ENCODE measurements at places on chromosomes 4 and X.

DNA sequence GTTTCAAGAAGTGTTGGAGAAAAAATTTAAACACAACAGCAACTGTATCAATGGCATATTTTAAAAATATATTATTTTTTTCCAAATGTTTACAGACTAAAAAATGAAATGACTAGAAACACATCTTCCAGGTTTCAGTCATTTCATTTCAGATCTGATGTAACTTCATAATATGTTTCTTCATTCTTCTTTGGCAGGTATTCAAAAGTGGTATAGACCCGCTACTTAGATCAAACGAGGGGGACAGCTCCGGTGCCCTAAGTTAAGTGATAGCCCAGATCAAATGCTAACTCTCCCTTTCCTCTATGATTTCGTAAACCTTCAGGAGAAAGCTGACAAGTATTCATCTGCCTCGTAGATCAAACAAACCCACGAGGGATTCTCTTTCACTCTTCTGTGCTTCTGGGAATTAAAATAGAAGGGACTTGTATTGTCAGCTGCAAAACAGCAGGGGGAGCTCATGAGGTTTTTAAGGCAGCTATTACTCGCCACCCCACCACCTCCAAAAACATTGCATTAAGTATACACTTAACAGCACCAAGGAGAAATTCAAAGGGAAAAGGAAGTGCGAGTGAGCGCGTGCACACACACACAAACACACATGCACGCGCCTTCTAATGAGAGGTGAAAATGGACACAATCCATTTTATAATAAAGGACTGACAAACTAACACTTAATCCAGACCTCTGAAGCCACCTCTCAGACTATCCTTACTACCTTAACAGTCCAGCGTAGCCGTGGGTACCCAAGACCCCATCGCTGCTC is 21.4 kb downstream of the HELT start:
- peak; percentile 20 for DNase-seq

GRCh38 chr4:148077581-148077980 is 345.7 kb downstream of the ARHGAP10 start:
- no peak for DNase-seq

DNA sequence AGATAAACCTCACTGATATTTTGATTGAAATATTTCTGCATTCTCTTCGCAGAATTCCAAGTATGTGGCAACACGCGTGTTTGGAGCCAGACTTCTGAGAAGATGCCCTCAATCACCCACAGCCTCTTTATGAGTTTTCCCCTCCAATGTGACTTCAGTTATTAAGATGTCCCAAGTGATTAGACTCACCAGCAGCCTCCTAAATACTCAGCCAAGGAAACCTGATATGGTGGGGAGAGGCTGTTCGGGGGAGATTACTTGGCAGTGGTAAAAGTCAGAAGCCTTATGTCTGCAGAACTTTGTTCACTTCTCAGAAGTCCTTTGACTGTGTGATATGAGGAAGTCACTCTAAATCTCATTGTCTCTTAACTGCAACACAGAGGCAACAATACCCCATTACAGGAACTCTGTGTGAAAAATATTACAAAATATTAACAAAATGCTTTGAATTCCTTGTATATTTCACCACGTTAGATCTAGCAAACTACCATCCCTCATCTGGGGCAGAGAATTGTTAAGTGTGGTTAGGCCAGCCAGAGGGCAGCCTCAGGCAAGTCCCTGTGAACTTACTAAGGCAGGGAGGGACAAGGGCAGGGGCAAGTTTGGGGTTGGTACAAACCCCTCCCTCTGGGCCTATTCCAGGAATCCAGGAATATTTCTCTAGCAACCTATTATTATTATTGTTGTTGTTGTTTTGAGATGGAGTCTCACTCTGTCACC is 151.4 kb upstream of the USP9X start:
- DNase-seq, result no peak

GRCh38 chrX:95903490-95903889 is 781.2 kb upstream of the DIAPH2 start:
- no peak for DNase-seq

DNA sequence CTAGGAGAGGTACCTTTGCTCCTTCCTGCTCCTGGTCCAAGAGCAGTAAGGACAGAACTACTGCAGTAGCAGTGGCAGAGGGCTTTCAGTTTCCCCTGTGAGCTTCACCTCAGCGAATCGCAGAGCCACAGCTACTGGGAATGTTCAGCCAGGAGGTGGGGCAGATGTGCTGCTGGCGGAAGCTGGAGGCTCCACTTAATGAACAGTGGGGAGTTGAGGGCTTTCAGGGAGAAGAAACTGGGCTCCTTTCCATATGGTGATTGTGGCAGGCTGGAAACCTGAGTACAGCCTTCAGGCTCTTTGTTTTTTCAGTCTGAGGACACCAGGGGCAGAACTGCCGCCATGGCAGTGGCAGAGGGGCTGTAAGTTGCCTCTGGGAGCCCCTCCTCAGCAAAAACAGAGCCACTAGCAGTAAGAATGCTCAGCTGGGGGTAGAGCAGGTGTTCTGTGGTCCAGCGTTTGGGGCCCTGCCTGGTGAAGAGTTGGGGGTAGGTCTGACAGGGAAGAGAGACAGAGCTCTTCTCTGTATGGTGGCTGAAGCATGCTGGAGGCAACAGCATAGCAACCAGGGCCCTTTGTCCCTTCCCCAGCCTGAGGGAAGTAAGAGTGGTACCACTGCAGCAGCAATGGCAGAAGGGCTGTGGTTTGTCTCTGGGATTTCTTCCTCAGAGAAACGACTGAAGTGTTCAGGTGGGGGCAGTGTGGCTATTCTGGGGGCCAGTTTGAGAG is 106.0 kb upstream of the GRXCR1 start:
- no peak for DNase-seq

DNA sequence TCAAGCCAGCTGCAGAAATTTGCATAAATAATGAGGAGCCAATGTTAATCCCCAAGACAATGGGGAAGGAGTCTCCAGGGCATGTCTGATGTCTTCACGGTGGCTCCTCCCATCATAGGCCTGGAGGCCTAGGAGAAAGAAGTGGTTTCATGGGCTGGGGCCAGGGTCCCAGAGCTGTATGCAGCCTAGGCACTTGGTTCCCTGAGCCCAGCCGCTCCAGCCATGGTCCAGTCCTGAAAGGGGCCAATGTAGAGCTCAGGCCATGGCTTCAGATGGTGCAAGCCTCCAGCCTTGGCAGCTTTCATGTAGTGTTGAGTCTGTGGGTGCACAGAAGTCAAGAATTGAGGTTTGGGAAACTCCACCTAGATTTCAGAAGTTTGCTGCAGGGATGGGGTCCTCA is 628.2 kb upstream of the GRIA3 start:
- DNase-seq, result no peak

- DNase-seq, result no peak
Observed at GRCh38 chr4:41944089-41944488, 8.9 kb downstream of the TMEM33 start.
